ENCODE measurements at places on chromosomes 2 and 18. TPM values are rescaled to one million over a fixed set of nuclear protein-coding genes. Genes with fewer than 3 reads are reported as not detected.

DNA sequence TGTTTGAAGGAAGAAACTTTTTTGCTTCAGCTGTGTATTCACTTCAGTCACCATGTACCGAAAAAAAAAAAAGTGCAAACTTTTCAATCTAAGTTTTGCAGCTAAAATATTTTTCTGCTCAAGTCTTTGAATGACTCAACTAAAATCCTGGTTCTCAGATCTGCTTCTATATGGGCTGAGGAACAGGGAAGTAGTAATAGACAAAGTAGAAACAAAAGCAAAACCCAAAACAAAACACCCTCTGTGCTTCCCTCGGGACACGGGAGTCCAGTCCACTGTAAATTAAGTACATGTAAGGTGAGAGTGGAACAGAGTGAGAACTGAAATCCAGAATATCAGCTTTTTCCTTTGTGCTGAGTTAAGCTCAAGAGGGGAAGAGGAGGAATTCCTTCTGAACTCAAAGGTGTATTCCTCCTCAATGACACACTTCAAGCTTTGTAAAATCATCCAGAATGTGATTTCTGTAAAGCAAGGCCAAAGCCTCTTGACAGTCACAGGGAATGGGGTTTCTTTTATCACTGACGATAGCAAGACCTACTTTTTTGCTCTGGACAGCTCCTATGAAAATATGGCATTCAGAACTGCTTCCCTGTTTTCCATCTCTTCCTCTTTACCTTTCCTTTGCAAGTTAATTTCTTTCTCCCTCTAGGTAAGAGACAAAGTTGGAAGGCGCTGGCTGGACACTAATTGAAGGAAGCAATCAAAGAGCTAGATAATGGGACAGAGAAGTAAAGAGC is 433.5 kb upstream of the MMADHC start:
- DNase-seq, result no peak

The LOXHD1 gene
- total RNA-seq, result not detected

The RMDN2 gene
- 5.8 TPM for total RNA-seq

The DTNA gene
- total RNA-seq, result 14.5 TPM

The HOXD10 gene
- total RNA-seq, result 17.2 TPM
